Activated effector memory CD4-positive, alpha-beta T cell treated with anti-CD3 and anti-CD28 coated beads, Interleukin-2, amount 50 U/mL, for 16 hours (primary cell): ENCODE measurements at places on chromosomes 11 and 22.

GRCh38 chr11:81380395-81380794 lies 1353.3 kb downstream of the FAM181B start:
- no peak for DNase-seq

- peak; percentile 93 for DNase-seq
Measured at GRCh38 chr22:42553475-42554361, at the start of gene SERHL2. Gene SERHL2, plus strand, starts transcription at chr22:42553956. Its CDS starts 65 bp downstream, at chr22:42554021.

DNA sequence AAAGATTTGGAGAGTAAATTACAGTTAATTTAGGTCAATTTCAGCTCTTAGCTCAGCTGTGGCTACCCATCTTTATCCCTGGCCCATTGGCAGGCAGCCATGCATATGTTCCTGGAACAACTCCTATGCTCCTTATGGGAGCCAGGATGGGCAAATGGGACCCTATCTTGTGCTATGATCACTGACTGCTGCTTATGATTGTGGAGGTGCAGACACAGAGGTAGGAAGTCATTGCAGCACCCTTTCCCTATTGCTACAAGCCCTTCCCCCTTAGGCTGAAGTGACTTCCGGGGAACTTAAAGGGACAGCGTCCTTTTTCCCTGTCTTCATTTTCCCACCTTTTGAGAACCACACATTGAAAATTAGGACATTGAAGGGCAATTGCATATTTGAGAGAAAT lies 112.7 kb downstream of the FCHSD2 start:
- no peak for DNase-seq

DNA sequence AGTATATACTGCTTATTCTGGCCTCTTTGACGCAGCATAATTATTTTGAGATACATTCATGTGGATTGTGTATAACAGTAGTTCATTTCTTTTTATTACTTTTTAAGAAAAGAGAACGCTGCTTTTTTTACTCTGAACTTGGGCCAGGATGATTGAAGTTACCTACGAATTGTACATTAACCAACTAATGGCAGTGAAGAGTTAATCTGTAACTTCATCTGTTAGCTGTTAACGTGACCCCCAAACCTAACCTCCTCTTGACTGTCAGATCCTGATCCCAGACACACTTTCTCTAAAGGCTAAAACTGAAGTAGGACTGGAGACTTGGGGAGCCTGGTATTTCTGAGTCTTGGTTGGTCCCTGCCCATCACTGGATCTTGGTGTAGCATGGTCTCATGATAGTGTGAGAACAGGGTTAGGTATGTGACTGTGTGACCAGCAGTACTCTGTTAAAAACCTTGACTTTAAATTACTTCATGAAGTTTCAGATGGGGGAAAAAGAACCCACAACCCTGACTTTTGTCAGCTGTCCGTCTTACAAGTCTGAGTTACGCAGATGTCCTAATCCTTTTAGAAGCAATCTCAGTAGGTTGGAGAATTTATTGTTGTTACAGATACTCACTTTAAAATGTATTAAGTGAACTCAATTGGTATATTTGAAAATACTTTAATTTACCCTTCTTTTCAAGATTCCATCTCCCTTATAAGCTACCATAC lies 39.4 kb downstream of the C22orf31 start:
- DNase-seq = no peak

- no peak for DNase-seq
Measured at GRCh38 chr22:42918500-42918899, 61.4 kb upstream of the ARFGAP3 start.

DNA sequence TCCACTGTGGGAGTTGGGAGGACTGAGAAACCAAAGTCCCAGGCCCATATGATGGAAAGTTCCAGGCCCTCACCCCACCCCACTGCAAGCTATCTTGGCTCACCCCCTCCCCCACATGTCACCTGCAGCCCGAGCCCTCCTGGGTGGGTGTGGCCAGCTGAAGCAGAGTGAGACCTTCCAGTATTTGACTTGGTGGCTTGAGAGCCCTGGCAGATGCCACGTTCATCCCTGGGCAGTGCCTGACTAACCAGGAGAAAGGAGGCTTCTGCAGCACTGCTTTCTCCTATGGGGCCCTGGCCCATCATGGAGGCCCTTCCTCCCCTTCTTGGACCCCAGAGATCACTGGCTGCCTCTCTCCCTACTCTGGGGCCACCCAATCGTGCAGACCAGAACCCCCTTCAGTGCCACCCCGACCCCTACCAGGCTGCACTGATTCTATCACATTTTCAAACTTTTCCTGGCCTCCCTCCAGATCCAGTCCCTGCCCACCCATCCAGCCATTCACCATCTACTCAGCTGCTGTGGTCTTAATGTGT lies 38.1 kb upstream of the WNT11 start:
- DNase-seq = peak; percentile 55

- DNase-seq = no peak
Measured at GRCh38 chr11:13189561-13190426, 87.8 kb upstream of the BMAL1 start.

- DNase-seq = no peak
Measured at GRCh38 chr11:89477175-89477574, 14.0 kb downstream of the NOX4 start.

DNA sequence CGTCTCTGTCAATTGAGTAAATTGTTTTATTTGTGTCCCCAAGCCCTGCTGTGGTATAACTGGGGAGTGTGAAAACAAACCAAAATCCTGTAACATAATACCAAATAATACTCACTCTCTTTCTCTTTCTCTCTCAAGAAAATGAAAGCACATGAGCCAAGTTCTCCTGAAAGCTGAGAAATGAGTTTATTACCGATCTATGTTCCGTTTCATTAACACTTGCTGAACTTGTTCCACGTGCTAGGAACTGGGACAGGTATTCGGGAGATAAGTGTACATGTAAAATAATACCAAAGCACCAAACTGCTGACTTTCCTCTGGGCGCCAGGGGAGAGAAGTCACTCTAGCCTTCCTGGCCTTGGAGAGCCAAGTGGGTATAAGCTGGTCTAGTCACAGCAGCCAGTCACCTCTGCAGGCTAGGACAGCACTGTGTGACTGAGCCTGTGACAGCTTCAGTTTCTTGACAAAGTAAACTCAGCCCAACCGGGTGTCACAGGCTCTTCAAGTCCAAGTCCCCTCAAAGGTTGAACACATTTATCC lies 23.1 kb downstream of the CD6 start:
- DNase-seq = no peak

DNA sequence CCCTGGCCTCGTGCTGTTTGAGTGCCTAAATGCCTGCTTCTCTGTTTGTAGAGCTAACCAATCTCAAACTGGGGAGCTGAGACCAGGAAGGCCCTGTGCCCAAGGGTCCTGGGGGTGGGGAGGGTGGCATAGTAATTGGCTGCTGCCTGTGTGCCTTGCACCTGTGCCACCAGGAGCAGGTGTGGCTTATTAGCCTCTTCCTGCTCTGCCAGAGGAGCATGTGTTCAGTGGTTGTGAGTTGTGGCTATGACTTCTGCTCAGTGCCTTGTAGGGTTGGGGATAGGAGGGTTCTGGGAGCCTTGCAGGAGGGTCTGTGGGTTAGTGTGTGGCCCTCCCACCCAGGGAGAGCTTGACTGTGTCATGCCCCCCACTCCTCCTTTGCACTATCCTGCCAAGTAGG lies 109.2 kb downstream of the ZBTB16 start:
- DNase-seq = no peak

GRCh38 chr22:49867303-49868265 lies 13.9 kb downstream of the ZBED4 start:
- DNase-seq = peak; percentile 37

DNA sequence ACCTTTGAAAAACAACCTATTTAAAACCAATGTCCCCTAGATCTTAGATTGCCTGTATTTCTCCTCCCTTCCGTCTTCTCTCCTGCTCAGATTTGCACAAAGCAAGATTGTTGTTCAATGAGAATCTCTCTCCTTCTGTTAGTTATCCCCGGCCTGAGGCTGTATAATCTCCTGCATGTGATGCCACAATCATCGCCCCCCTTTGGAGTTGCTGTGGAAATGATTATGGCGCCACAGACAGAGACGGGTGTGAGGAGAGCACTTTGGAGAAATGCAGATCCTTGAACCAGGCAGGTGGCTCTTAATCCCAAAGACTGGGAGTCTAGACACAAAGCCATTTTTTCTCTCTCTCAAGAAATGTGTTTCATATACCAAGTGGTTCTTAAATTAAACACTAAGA lies 941.3 kb downstream of the OPCML start:
- no peak for DNase-seq

- no peak for DNase-seq
Measured at GRCh38 chr11:66325263-66325671, 8.4 kb upstream of the CD248 start.

DNA sequence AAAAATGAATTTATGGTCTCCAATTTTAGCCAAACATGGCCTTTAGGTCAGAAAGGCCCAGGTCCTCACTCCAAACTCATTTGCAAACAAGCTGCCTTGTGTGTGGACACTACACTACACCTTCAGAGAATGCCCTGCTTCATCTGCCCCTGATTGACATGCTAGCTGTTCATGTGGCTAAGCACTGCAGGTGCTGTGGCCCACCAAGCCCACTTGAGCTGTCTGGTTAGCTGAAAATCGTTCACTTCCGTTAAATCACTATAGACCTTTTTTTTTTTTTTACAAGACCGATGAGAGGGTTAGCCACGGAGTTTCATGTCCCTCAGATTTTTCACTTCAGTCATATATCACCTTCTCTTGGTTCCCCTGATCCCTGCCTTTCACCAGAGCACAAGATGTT lies 39.3 kb downstream of the NF2 start:
- DNase-seq = no peak

DNA sequence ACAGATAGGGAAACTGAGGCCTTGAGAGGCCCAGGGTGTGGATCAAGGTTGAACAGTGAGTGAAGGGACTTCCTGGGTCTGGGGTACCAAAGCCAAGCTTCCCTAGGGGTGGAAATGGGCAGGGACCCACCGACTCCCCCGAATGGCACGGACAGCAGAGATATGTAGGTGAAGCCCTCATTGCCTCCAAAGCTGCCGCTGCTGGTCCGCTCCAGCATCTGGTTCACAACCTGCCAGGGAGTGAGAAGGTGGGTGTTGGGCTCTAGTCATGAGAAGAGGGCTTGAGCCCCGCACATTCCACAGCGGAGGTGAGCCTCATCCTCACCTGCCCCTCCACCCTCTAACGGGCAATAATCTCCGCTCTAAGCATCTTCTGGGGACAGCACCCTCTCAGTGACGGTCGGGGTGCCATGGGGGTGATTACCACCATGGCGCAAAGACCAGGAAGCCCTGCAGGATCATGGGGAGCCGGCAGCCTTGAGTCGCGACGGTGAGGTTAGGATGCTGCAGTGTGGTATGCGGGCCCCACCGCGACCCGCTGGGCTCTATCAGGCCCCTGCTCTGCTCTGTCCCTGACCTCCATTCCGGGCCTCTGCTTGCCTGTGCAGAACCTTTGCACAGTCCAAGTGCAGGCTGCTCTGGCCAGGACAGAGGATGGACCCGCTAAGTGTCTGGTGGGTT lies 10.8 kb downstream of the ALDH3B2 start:
- no peak for DNase-seq

DNA sequence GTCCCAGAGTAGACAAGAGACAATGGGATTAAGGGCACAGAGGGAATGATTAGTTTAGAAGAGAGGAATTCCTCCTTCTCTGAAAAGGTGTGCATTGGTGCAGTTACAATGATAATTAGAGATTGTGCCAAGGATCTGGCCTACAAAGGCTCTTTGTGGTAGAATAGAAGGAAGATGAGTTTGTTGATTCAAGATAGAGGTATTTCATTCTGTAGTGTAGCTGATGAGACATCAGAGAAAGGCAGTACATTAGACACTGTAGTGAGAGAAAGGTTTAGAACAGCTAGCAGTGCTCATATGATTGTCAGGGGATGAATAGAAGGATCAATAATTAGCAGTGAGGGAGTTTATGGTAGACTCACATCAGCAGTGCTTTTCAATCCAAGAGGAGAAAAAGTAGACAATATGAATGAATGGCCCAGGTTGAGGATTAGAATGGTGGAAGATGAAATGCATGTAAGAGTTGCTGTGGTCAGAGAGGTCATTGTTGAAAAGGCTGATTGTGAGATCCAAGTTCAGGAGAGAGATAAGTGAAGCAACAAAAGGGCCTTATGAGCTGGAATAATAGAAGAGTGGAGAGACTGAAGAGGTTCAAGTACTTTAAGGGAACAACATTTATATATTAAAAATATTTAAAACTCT lies 28.9 kb downstream of the SIK2 start:
- DNase-seq = no peak

- DNase-seq = no peak
Measured at GRCh38 chr11:111730871-111731591, 35.2 kb downstream of the PPP2R1B start.

- no peak for DNase-seq
Measured at GRCh38 chr11:116792869-116793771, 1.4 kb upstream of the APOA5 start.

GRCh38 chr11:63443714-63444113 lies 47.3 kb downstream of the PLAAT5 start:
- DNase-seq = no peak

DNA sequence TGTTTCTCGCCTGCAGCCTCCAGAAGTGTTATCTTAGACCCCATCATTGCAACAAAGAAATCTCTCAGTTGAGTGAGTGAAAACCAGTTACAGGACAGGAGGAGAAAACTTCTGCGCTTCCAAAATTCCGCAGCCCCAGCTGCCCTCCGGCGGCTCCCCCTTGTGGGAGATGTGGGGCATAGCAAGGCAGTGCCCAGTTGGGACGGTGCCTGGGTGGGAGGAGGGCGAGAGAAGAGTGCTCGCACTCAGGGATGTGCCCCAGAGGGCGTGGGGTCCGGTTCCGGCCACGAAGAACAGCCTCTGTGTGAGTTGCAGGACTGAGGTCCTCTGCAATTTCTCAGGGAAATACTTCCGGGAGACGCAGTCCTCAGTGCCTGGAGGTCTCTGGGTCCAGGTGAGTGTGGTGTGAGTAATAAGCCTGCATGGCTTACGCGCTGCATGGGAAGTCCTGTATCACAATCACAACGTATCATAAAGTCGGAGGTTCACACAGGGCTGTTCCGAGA lies 87.0 kb upstream of the BLID start:
- DNase-seq = peak; percentile 69

- DNase-seq = no peak
Measured at GRCh38 chr11:114304065-114304464, 7.9 kb downstream of the NNMT start.

DNA sequence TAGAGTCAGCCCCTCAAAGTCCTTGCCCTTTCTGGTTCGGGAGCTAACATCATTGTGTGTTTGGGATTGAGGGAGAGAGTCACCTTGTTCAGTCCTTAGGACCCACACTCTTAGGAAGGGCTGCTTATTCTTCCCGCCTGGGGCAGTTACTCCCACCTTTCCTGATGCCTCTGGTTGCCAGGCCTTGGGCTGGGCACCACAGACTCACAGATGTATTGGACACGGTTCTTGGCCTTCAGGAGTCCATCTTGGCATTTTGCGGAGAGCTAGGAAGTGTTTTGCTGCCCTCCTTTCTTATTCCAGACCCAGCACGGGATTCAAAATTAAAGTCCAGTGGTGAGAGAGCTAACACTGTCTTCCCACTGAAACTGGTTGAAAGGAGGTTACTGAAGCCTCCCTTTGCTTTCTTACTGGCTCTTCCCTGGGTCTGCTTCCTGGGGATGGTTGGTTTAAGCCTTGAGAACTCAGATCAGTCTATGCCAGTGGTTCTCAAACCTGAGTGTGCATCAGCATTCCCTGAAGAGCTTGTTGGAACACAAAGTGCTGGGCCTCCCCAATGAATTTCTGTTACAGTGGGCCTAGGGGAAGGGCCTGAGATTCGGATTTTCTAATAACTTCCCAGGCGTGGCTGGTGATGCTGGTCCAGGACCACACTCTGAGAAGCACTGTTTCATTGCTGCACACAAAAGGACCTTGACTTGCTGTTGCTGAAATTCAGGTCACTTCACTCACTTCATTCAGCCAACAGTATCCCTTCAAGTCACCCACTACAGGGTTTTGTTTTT lies 1.4 kb downstream of the OSBP2 start:
- DNase-seq = no peak

GRCh38 chr11:124759266-124760204 lies 2.6 kb downstream of the ESAM start:
- DNase-seq = no peak
